NCI-H526 treated with DMSO at 0.1 percent for 48 hours (cell line): ENCODE measurements at places on chromosomes 5 and 9.

DNA sequence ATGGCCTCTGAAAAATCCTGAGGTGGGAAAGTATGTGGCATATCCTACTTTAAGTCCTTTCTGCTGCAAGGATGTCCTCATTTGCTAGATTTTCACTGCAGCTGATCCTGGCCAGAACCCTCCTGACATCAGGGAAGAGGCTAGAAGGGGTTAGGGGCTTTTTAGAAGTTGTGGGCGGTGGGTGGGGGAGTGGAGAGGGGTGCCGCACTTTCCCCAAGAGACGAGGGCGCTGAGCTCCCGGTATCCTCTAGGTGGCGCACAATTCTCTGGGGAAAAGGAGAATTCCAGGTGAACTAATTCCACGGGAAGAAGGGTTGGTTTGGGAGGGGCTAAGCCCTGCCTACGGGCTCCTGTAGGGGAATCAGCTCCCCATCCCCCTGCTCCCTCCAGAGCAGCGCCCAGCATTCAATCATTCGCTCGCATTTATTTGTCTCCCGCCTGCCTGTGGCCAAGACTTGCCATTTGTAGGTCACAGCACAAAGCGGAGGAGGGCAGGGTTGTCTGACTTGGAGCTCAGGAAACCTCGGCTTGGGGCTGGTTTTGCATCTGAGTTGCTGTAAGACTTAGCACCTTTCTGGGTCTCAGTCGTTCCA is 42.9 kb upstream of the HAND1 start:
- peak; percentile 49 for DNase-seq

GRCh38 chr5:168670881-168671575 is 91.9 kb upstream of the PANK3 start:
- no peak for DNase-seq

DNA sequence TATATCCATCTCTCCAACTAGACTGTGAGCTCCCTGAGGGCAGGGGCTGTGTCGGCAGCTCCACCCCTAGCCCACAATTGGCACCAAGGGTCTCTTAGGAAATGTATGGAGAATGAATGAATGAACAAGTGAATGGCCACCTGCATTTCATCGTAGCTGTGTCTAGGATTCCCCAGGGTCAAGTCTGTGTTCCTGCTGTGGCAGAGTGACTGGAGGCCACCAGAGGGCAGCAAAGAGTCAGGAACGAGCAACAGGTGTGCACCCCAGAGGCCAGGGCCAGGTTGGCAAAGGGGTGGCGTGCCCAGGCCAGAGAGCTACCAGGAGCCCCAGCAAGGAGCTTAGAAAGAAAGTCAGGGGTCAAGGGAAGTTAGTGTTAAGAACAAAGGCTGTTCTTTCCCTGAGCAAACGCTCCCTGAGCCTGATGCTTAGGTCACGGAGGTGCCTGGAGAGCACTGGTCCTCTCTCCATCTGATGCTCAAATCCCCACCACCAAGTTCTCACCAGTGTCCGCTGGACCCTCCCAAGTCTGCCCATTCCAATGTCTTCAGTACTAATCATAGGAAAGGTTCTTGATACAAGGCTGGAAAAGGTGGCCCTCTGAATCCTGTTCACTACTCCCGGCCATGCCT is 160.7 kb downstream of the PAX5 start:
- DNase-seq = peak; percentile 21

- DNase-seq = no peak
Observed at GRCh38 chr9:127105805-127106465, 16.5 kb downstream of the ANGPTL2 start.

DNA sequence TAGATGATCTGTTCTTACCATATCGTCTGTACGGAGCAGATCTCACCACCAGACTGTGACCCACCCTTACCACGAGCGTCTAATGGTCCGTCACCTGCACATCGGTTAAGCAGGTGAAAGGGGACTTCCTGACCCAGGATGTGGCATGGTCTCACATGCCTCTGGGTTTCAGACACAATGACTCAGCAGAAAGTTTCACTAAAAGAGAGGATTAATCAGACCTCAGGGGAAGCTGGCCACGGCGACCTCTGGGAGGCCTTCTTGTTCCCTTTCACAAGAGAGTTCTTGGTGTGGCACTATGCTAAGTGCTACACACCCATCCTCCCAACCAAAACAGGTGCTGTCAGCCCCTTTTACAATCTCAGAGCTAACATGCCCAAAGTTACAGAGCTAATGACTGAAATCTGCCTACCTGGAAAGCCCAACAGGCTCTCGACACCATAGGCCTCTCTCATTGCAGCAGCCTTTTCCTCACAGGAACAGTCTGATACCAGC is 41.6 kb downstream of the ADAMTS12 start:
- no peak for DNase-seq

DNA sequence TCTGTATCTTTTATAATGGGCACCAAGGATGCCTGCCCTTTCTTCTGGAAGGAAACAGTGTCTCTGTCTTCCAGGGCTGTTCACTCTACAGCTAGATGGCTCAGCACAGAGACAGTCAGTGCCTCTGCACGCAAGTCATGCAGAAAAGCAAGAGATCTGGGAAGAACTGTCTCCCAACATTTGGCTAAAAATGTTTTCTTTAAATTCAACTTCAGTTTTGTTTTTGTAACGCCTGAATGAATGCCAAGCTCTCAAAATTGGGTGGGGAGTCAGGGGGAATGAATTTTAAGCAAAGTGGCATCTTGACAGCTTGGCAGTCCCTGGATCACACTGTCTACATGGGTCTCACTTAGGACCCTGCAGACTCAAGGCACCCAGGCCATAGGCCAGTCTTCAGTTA is 12.6 kb downstream of the OLFML2A start:
- no peak for DNase-seq

GRCh38 chr5:137858954-137859353 is 8.7 kb upstream of the MYOT start:
- no peak for DNase-seq

GRCh38 chr5:88734191-88734640 is 148.8 kb downstream of the MEF2C start:
- DNase-seq = no peak

DNA sequence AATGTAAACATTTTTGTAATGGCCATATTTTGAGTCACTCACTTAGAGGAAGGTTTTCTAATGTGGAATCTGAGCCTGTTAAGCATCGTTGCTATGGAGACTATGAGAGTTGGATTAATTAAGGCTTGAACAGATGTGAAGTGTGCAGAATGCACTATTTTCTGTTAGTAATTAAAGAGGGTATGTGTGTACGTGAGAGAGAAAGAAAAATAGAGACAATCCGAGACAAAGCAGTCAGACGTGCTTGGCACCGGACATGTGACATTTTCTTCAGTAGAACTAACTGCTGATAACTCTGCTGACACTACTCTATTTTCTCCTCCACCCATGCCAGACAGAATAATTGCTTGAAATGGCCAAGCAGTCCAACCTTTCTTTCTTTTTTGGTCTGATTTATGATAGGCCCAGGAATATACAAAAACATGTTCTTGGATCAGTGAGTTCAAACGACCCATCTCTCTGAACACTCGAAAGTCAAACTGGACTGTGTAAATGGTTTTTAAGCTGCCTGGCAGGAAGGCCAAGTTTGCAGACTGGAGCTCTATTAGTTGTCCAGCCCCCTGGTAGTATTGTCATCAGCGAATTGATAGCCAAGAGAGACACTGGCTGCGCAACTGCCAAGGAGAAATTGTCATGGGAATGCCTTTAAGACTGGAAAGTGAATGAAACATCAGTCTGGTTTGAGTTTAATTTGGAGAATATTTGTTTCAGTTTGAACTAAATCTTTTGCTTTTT is 322.1 kb downstream of the ARHGEF28 start:
- no peak for DNase-seq

- DNase-seq = peak; percentile 76
Observed at GRCh38 chr9:94554439-94555331, at the start of gene PCAT7. PCAT7 (plus strand) TSS chr9:94555083.

DNA sequence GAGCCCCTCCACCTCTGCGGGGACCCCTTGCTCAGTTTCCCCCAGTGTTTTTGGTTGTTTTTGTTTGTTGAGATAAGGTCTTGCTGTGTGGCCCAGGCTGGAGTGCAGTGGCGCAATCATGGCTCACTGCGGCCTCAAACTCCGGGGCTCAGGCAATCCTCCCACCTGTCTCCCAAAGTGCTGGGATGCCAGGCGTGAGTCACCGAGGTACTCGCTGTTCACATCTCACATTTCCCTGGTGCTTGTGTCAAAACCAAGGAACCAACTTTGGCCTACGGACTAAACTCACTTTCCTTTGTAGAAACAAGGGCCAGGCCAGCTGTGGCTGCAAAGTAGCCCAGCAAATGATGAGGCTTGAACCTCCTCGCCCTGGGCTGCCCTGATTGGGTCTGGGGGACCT is 9.7 kb upstream of the AJM1 start:
- DNase-seq = no peak

GRCh38 chr9:128607642-128608350 is 48.9 kb downstream of the DYNC2I2 start:
- no peak for DNase-seq

- no peak for DNase-seq
Observed at GRCh38 chr5:160555971-160556631, 134.4 kb downstream of the PTTG1 start.

DNA sequence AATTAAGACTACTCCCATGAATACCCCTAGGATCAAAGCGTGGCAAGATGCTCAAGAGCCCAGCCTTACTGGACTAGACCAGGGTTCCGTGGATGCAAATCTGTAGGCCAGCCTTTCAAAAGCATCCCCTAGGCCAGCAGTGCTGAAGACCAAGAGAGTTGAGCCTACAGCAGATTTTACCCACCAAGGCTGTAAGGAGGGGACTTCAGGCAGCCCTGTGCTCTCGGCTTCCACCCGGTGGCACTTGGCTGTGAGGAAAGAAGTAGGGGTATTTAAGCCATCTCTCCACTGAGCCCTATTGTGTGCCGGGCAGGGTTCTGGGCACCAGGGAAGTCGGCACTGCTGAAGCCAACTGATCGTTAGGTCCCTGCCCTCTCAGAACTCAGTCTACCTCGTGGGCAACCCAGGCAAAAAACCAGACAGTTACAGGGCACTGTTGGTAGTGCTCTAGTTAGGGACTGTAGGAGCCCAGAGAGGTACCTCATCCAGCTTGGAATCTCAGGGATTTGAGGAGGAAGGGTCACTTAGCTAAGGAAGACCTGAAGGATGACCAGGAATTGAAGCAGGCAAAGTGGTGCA is 25.5 kb downstream of the TCF7 start:
- DNase-seq = no peak

DNA sequence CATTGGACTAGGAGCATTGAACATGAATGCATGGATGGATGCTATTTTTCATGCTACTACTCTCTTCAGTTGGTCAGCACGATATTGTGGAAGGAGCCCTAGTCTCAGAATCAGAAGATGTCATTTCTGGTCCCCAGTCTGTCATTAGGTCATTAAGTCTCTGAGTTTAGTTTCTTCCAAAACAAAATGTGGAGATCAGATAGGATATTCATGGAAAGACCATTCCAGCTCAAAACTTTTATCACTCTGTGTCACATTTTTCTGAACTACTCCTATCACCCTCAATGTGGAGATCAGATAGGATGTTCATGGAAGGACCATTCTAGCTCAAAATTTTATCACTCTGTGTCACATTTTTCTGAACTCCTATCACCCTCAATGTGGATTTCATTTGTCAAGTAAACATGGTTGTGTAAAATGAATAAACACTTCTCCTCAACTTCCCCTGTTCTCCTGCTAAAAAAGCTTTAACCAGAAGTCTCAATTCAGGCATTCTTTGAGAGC is 296.8 kb downstream of the MRPS30 start:
- DNase-seq = no peak

- DNase-seq = no peak
Observed at GRCh38 chr5:56123531-56124243, 109.4 kb downstream of the ANKRD55 start.

GRCh38 chr5:7955476-7955875 is 86.5 kb downstream of the MTRR start:
- no peak for DNase-seq

DNA sequence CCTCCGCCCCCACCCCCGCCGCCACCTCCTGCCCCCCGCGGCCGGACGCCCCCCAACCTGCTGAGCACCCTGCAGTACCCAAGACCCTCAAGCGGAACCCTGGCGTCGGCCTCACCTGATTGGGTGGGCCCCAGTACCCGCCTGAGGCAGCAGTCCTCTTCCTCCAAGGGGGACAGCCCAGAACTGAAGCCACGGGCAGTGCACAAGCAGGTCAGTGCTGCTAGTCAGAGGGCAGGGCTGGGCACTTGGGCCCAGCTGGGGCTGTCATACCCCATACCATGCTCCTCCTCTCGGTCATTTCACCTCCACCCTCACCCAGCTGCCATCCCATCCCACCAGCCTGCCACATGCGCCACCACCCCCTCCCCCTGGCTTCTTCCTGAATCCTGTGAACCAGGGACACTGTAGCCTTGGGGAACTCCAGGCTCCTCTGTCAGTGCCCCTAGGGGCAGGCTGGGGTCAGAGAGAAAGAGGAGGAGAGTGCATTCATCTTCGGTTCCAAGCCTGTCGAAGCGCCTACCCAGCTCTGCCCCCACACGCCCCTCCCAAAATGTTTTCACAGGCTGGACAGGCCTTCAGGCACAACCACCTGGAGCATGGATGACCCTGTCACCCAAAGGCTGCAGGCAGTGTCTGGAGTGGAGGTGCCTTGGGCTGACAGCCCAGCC is 122.0 kb downstream of the DAB2IP start:
- DNase-seq = no peak

- DNase-seq = no peak
Observed at GRCh38 chr5:127609957-127610356, 38.9 kb upstream of the CTXN3 start.

DNA sequence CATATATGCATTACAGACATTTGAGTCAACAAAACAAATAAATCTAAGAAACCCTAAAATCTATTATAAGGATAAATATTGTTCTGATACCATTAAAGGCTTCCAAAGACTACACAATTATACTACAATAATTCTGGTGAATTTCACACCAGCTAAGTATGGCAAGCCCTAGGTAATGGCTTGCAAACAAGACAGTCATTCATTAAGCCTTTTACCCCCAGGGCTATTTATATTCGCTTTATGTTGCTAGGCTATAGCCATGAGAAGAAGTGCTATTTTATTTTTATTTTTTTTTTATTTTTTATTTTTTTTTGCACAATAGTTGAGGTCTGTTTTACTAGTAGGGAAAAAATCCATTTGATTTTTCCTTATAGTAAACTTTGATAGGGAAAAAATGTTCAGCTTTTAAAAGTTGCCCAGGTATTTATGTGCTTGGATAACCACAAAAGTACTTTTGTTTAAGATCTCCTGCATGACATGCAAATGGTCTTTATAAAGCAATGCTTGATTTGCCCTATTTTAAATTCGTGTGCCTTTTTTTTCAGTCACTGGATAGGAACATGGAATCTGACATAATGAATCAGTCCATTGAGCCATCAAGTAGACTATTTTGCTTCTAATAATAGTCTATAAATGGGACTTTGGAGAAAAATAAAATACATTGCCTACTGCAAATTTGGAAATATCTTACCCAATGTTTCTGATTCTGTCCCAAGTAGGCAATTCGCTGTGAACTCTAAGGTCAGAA is 946.3 kb upstream of the COX7C start:
- DNase-seq = peak; percentile 84

- DNase-seq = no peak
Observed at GRCh38 chr5:157271740-157272271, 5.9 kb downstream of the CYFIP2 start.

GRCh38 chr5:97764700-97765099 is 581.7 kb upstream of the RIOK2 start:
- no peak for DNase-seq

GRCh38 chr5:79686799-79687198 is 2.8 kb upstream of the CMYA5 start:
- DNase-seq = no peak
